Sciatic nerve (tissue), 2 donors: ENCODE measurements at places on chromosomes 3 and 15.

- DNase-seq, result no peak
Measured at GRCh38 chr3:181689546-181689945, 22.2 kb upstream of the SOX2 start.

GRCh38 chr3:140145528-140145927 is 210.5 kb downstream of the CLSTN2 start:
- no peak for DNase-seq

- no peak for DNase-seq
Measured at GRCh38 chr15:41921167-41921566, 27.3 kb upstream of the SPTBN5 start.

DNA sequence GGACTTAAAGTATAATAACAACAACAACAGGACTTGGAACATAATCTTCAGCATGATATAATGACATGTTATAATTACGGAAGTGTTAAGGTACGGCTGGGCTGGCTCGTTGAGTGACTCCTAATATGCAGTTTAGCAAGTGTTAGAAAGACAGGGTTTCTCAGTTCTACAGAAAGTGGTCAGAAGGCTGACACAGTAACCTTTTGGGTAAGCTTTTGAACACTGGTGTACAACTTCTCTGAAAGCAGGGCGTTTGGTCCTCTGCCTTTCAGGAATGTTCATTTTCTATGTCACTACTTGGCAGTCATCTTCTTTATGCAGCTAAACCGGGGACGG is 133.3 kb upstream of the SLC2A2 start:
- DNase-seq, result no peak

DNA sequence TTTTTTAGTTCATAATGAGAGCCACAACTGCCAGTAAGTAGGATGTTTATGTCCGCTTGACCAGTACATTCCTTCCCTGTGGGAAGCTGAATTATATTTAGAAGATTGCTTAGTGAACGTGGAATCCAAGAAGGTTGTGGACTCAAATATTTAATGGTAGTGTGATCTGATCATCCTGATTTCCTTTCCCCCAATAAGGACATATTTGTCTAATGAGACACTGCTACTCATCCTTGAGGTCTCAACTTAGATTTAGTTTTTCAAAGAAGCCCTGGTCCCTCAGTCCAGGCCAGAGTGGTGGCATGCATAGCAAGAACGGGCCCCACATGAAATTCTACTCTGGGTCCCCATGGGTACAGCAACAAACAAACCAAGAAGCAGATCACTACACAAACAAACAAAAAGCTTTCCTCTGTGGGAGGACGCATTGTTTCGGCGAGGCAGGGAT is 60.8 kb downstream of the USP13 start:
- no peak for DNase-seq

GRCh38 chr3:189838291-189838690 is 207.1 kb downstream of the TP63 start:
- DNase-seq, result no peak

GRCh38 chr3:10556312-10556711 is 50.9 kb upstream of the ATP2B2 start:
- DNase-seq, result no peak

DNA sequence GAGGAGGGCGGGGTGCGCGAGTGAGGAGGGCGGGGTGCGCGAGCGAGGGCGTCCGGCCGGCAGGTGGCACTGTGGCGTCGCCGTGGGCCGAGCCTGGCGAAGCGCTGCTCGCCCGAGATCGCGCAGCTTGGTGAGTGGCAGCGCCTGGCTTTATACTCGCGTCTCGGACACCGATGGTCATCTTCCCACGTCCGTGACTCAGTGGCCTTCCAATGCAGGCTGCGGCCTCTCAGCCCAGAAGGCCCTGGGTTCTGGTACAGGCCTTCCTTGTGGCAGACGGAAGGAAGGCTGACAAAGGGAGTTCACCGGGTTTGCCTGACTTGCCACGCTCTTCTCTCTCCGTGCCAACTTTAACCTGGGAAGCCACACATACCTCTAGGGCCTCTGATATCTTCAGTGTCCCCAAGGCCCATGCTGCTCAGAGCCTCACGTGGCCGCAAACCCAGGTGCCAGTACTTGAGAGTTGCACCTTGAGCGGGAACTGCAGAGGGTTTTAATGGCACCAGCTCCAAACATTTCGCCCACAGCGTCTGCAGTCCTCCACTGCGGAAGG is 195.3 kb upstream of the LYSMD4 start:
- DNase-seq, result peak; percentile 93

GRCh38 chr15:77348511-77348910 is 71.4 kb downstream of the PEAK1 start:
- no peak for DNase-seq

DNA sequence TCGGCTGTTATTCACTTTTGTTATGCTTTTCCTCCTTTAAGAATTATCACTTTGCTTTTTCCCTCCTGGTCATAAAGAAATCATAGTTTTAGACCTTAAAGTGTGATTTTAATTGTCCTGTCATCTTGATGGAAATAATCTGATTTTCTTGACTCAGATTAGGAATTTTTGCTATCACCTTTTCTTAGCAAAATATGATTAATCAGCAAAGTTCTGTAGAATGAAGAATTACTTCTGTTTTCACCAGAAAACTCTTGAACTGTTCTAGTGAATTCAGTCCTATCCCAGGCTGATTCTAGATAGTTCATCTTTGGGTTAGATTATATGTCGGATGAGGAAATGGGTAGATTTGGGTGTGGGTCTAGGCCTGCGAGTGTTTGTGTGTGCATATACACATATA is 12.2 kb downstream of the CMSS1 start:
- no peak for DNase-seq
